Left cardiac atrium (tissue), 4 donors: ENCODE measurements at places on chromosomes 2 and 18. TPM values are rescaled to one million over a fixed set of nuclear protein-coding genes. Genes with fewer than 3 reads are reported as not detected.

The SERPINB4 gene
- total RNA-seq: not detected

The GNAL gene
- 3.0 TPM for total RNA-seq

The CYP27A1 gene
- total RNA-seq: 13.8 TPM

DNA sequence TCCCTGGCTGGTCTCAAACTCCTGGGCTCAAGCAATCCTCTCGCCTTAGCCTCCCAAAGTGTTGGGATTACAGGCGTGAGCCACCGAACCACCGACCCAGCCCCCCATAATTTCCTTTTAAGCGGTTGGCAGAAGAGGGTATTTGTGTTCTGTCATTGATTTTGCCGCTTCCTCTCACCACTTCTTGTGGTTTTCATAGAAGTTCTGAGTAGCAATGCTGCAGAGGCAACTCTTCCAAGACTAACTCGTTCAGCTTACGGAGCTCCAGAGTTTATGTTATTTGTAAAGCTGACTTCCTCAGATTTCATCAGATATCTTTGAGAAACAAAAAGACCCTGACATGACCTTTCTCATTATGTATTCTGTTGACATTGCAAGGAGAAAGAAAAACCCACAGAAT, 261.4 kb upstream of the KCNJ3 start:
- no peak for DNase-seq

- no peak for DNase-seq
Observed at GRCh38 chr18:14026199-14026598, 106.0 kb downstream of the ZNF519 start.

DNA sequence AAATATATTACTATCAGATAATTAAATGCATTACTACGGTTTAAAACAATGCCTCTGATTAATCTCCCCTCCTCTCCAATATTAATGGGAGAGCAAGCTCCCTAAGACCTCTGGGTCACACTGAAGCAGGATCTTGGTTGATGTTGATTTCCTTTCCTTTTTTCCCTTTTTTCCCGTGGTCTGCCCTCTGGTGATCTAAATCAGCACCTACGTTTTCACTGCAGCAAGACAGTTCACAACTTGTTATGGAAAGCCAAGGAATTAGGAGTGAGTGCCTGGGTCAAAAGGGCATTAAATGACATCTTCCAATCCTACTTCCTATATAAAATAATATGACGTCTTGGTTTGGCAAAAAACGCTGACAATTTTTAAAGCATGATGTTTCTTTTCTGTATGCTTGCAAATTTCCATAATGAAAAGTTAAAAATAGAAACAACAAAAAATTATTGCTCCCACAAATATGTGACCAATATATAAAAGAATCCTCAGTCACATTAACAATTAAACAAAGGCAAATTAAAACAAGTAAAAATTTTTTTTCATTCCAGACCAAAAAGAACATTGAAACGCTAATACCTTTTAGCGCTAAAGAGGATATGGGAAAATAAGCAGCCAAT, 7.9 kb upstream of the CFAP36 start:
- no peak for DNase-seq

- DNase-seq: no peak
Observed at GRCh38 chr2:218418717-218419458, at the start of gene VIL1. Gene VIL1 (plus strand): TSS chr2:218419123. CDS start chr2:218423779, 4,656 bp downstream.

GRCh38 chr2:190646780-190647522, 1.9 kb upstream of the NAB1 start:
- DNase-seq: no peak

GRCh38 chr2:143903172-143903856, 616.6 kb downstream of the ZEB2 start:
- DNase-seq: no peak

- no peak for DNase-seq
Observed at GRCh38 chr2:137952586-137953129, 11.6 kb upstream of the HNMT start.

- DNase-seq: no peak
Observed at GRCh38 chr2:213696442-213696841, 412.2 kb downstream of the SPAG16 start.

DNA sequence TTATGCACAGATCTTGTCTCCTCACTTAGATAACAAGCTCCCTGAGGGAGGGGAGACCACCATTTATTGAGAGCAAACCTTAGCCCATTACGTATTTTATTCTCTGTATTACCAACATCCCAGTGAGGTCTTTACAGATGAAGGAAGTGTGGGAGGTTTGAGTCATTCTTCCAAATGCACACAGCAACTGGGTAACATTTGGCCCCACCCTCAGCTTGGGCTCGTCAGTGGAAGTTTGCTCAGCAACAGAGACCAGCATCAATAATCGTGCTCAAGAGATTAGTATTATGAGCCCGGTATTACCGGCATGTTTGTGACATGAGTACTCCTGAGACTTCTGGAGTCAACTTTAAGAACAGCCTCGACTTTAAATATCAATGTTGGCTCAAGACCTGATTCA, 168.6 kb downstream of the ETAA1 start:
- DNase-seq: peak; percentile 44

- peak; percentile 56 for DNase-seq
Observed at GRCh38 chr2:226661789-226662545, 137.7 kb downstream of the IRS1 start.

DNA sequence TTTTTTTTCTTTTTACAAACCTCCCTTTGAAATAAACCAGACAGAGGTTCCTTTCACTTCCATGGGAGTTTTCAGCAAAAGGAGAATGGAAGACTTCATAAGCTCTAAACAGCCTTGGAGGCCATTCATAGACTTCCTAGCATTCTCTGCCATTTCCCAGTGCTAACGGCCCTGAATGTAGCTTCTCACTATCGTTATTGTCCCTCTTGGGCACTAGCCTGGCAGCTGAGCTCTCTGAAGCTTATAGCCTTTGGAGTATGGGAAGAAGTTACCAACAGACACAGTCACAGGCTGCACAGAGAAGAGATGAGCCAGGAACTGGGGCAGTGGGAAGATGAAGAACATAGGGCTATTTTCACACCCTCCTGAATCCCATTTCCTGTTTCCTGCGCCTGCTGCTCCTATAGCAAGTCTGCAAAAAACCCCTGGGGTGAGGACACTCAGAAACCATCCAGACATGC, 29.1 kb upstream of the EPC2 start:
- DNase-seq: no peak

The REG3A gene
- total RNA-seq: not detected

- DNase-seq: no peak
Observed at GRCh38 chr2:126719191-126719832, 63.4 kb downstream of the GYPC start.

- no peak for DNase-seq
Observed at GRCh38 chr2:157764386-157764785, 111.7 kb downstream of the ACVR1 start.

- no peak for DNase-seq
Observed at GRCh38 chr2:177316756-177317155, 52.2 kb upstream of the NFE2L2 start.

DNA sequence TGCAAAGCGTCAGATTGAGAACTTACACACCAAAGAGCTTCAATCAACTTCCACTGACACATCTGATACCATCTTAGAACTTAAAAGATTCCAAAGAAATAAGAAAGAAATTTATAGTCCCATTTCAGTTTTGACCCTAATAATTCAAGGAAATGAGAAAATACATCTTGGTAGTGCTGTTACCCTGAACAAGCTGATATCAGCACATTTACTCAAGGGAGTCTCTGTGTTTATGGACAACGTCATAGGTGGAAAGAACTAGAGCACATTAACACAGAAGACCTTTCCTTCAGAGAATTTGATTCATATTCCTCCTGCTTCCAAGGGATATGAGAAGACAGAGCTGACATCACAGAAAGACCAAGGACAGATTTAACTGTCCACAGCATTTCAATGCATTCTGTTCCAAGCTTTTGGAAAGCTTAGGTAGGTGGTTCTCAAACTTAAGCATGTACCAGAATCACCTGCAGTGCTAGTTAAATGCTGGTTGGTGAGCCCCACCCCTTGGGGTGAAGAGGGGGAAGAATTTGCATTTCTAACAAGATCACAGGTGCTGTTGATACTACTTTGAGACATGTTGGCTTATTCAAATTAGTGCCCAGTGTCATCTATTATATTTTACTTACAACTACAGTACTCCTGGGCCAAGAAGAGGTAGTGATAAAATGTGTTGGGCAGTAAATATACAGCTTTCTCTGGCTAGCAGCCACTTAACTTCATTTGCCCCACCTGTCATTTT, 59.8 kb downstream of the LDAH start:
- DNase-seq: no peak

The RPE gene
- 30.0 TPM for total RNA-seq

The LYPD6B gene
- not detected for total RNA-seq

GRCh38 chr2:172813314-172813888, 77.8 kb downstream of the RAPGEF4 start:
- no peak for DNase-seq

DNA sequence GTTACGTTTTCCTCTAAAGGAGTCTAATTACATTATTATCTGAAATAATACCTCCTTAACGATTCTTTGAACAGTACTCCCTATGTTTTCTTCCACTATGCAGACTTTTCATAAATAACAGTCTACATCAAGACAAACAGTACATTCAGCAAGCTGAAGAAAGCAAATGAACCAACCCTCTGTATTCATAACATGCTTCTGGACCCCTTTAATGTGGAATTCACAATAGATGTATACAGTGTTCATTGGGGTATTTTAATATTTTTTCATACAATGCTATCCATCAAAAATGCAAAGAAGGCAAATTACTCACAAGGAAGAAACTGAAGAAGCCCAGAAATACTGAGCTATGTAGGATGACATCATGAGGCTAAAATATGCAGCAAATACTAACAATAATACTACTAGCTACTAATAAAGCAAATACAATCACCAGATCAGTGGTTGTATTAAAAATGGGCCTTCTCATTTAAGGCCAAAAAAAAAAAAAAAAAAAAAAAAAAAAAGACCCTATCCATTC, 408.6 kb downstream of the MTX2 start:
- no peak for DNase-seq

The RAMP1 gene
- total RNA-seq: 86.7 TPM

DNA sequence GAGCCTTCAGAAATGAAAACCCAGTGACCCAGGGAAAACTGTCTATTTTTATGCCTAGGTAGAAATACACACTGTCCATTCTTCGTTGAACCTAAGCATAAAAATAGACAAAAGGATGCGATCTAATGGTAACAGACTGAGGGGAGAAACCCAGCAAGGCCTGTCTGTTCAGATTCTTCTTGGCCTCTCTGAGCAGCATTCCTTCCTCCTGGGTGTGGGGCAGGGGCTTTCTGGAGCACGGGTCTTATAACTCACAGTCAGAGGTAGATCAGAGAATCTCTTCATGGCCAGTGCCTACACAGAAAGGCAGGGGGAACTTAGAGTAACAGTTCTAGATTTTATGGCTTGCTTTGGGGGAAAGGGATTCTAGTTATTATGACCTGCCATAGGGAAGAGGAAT, 56.0 kb downstream of the PKDCC start:
- no peak for DNase-seq

DNA sequence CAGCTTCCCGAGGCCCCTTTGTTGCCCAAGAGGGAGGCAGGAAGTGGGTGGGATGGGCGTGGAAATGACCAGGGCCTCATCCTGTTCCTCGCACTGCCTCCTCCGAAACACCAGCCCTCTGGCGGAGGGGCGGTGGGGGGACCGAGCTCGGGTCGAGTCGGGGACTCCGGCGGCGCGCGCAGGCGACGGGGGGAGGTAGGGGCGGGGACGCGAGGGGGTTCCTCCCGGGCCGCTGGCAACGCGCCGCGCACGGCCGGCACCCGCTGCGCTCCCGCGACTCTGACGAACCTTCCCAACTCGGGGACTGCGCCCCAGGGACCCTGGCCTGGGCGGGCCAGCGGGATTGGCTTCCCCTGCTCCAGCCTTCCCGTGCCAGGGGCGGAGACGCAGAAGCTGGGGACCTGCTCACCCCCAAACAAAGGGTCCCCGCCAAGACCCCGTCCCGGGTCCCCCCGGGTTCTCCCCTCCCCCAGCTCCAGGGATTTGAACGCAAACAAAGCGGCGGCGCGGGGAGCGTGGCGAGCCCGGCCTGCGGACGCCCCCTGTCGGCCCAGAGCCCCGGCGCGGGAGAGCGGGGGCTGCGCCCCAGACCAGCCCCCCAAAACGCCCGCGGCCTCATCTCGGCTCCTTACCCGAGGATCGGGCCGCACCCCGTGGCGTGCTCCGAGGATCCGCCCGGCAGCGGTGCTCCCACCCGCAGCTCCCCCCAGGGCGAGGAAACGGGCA, 1.2 kb downstream of the SEMA4C start:
- DNase-seq: peak; percentile 93

The NT5DC4 gene
- not detected for total RNA-seq

The EML6 gene
- 0.62 TPM for total RNA-seq

- no peak for DNase-seq
Observed at GRCh38 chr18:46910856-46911255, 6.5 kb downstream of the PIAS2 start.

The ZDBF2 gene
- total RNA-seq: 8.5 TPM

DNA sequence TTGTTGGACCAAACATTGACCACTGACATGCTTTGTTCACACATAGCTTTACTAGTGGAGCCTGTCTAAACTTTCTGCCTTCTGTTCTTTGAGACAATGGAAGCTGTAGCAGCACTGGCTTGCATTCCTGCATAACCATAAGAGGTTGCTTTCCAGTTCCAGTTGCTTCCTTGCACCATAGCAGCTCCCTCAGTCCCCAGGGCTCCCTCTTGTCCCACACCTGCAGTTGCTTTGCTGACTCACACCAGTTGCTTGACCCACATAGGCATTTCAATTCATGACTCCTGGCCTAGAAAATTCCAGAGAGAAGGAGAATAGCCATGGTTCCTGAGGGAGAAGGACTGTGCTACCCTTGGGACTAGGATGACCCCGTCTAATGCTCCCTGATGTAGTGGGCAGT, 20.9 kb downstream of the SGPP2 start:
- no peak for DNase-seq

The BUB1 gene
- 1.6 TPM for total RNA-seq

The PIEZO2 gene
- total RNA-seq: 2.1 TPM

The MAPK4 gene
- total RNA-seq: 19.9 TPM

- DNase-seq: no peak
Observed at GRCh38 chr2:134648586-134648985, 70.2 kb downstream of the TMEM163 start.

DNA sequence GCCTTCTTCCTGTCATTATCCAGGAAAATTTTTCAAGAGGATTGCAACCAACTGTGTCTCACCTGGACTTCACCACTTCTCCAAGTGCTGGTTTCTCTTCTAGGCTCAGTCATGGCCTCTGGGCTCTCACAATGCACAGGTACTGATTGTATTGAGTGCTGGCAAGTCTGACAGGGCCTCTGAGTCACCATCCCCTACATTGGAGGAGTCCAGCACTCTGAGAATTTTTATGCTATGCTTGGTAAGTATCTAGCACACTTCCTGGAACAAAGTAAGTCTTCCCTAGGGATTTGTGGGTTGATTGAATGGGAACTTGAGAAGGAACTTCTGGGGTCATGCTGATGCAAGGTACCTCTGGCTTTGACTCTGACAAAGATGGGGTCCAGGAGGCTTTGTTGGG, 147.2 kb upstream of the CELF4 start:
- DNase-seq: no peak

DNA sequence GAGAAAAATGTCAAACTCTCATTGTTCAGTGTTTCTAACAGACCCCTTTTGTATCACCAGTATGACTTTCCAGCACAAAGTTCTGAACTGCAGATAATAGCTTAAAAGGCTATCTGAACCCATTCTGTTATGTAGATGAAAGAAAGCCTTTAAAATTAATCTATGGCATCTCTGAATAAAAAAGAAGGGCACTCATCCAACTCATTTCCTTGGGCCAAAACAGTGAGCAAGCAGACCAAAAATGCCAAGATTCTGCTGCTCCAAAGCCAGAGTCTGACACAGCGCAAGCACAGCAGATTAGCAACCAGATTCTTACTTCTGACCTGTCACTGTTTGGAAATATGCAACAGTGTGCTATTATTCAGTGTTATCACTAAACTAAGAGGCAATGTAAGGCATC, 22.6 kb upstream of the ITGA6 start:
- DNase-seq: no peak

GRCh38 chr2:226703514-226703913, 96.1 kb downstream of the IRS1 start:
- DNase-seq: no peak
